ENCODE measurements at places on chromosomes 2 and 18. TPM values are rescaled to one million over a fixed set of nuclear protein-coding genes. Genes with fewer than 3 reads are reported as not detected.

Gene AQP4
- total RNA-seq: not detected

Gene EVX2
- total RNA-seq: not detected

Gene LDLRAD4
- total RNA-seq: under 0.01 TPM

Gene LRRC30
- not detected for total RNA-seq

Gene FAM110C
- 1.4 TPM for total RNA-seq

Gene CYP27A1
- total RNA-seq: 0.58 TPM

All from regular cardiac myocyte (primary cell).